ENCODE measurements at places on chromosomes 3 and 15.

DNA sequence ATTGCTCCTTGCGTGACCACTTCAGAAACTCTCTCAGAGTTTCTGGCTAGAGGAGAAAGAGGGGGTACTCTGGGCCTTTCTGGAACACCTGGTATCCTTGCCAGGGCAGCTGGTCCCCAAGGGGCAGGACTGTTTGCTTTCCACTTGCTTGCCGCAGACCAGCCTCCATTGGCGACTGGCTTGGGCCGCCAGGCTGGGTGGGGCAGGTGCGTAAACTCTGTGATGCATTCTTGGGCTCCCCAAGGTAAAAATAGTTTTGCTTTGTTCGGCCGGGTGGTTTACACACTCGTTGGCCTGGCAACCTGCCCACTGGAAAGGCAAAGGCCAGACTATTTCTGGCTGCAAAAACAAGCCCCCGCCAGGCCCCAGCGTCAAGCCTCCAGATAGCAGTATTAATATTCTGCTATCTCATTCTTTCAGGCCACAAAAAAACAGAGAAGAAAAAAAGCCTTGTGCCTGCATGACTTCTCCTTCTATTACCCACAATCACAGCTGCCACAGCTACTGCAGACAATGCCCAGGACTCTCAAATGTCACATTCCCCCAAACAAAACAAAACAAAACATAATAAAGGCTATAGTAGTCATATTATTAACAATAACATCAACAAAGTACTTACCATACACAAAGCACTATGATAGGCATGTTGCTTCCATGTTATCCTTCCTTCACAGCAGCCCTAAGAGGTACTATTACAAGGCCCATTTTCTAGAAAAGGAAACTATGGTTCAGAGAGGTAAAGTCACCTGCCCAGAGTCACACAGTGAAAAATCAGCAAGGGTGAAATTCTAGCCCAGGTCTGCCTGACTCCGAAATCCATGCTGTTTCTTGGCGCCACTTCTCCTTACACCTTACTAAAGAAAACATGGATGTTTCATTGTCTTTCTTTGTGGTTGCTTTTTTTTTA lies 14.0 kb upstream of the SSUH2 start:
- peak; percentile 85 for DNase-seq

DNA sequence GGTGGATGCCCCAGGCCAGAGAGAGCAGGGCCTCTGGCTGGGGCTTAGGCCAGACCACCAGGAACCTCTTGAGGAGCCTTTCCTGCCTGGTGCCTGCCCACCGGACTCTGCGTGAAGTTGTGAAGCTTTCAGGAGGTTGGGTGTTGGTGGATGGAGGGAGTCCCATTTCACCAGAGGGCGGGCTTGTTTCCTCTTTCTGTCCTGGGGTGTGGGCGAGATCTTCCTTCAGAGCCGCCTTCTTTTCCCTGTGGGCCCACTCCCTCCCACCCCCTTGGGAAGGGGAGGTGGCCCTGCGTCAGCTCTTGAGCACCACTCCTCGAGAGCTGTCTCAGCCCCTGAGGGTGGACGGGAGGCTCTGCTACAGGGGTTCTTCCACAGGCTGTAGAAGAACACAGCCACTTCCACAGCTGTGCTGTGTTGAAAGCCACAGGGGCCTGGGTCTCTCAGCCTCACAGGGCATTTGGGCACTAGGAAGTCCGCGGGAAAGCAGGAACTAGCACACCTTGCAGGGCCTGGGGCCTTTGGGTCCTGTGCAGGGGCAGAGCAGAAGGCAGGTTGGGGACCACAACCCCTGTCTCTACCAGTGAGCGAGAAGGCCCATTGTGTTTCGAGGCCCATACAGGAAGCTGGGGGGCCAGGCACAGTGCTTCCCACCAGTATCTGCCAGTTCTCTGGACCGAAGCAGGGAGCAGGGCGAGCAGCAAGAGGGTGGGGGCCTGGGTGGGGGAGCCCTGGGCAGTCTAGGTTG lies 2.1 kb downstream of the AMIGO3 start:
- peak; percentile 45 for DNase-seq

DNA sequence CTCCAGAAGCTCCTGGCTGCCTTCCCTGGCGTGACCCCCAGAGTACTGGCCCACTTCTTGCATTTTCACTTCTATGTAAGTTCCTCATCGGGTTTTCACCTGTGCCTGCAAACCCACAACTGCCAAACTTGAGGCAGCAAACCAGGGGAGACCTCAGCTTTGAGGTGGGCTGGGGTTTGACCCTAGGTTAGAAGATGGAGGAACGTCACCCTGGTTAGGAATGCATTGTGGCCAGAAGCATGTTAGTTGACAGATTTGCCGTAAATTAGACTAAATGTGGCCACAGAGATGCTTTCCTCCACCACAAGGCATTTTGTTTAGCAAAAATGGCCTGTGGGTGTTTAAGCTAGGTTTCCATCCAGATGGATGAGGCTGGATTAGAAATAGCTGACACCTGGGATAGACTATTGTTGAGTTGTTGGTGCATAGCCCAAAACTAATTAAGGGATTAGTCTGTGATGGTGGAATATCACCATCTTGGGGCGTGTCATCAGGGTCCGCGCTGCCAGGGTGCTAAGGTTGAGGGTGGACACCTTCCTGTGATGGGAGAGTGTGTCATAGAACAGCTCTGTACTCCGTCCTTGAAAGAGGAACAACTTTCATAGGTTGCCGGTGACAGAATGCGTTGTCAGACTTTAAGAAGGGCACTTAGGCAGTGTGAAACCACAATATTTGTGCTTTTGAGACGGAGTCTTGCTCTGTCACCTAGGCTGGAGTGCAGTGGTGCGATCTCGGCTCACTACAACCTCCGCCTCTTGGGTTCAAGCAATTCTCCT lies 3.6 kb downstream of the NISCH start:
- DNase-seq = no peak

- DNase-seq = no peak
Measured at GRCh38 chr3:137906985-137907649, 102.8 kb upstream of the CLDN18 start.

DNA sequence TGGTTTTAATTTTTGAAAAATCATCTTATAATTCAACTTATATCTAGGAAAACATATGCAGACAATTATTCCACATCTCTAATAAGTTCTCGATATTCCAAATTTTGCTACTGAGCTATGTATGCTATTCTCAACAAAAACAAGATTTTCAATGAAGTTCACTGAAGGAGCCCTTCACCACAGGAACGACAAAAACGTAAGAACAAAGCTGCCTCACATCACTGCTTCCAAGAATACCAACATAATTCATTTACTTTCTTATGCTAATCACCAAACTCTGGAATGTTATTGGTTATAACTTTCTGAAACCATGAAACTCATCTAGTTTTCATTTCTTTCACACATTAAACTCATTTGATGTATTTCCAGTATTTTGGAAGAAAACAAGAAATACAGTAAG lies 49.7 kb downstream of the GNB4 start:
- no peak for DNase-seq

DNA sequence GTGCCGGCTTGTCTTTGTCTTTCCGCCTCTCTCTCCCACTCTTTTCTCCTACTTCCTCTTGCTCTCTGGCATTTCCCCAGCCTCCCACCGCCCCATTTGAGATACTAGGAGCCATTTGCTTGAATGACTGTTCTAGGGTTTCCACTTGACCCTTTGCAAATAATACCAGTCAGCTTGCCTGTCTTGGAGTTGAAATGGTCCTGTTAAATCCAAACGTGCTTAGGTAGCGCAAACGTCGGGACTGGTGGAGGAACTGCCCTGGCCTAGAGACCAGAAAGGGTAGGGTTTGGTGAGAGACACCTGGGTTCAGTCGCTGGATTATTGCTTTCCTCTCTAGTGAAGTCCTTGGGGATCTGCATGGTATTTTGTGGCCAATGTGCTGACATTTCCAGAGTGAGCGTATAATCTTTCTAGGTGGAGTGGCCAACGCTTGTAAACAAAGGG lies 10.6 kb downstream of the ZIC1 start:
- no peak for DNase-seq
